ENCODE measurements at places on chromosomes 4 and X.

GRCh38 chrX:45850775-45851433 is 650.2 kb upstream of the DIPK2B start:
- DNase-seq = peak; percentile 16

DNA sequence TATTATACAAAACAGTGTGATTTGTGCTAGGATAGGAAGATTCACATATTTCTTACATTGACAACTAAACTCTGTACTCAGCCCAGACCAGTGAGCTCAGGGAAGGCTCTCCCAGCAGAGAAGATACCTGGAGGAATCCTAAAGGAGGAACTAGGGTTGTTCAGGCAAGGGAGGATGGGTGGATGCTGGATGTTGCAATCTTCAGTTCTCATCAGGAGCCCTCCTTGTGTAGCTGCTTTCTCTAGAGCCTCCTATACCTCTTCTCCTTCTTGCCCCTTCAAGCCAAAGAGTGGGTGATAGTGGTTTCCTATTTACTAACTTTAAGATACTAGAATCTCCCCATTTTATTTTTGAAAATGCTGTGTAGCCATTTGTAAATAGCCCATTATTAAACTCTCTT is 117.3 kb downstream of the NKX6-1 start:
- DNase-seq = no peak

- no peak for DNase-seq
Observed at GRCh38 chr4:113881256-113881655, 98.2 kb downstream of the ARSJ start.

DNA sequence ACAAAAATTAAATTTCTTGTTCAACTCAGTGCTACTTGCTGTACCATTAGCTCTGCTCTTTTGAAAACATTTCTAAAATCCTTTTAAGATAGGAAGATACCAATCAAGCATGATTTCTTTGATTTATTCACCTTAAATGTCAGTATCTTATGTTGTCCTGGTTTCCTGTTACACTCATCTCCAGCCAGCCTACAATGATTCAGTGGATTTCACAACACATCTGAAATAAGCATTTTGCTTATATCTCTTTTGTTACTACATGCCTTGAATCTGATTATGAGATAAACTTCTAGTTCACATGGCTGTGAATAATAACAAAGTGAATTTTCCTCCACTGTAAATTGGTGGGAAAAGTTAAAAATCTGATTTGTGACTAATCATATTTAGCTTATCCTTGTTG is 112.5 kb upstream of the BMP3 start:
- DNase-seq = no peak

- peak; percentile 31 for DNase-seq
Observed at GRCh38 chrX:129823115-129823514, 20.6 kb downstream of the ZDHHC9 start.

- DNase-seq = no peak
Observed at GRCh38 chr4:184897895-184898294, 72.1 kb upstream of the ACSL1 start.

GRCh38 chr4:151197247-151197646 is 79.7 kb upstream of the PRSS48 start:
- DNase-seq = no peak

- peak; percentile 35 for DNase-seq
Observed at GRCh38 chrX:30888526-30889146, 418 bp downstream of the TAB3 start.

GRCh38 chr4:155173371-155173770 is 35.1 kb upstream of the NPY2R start:
- no peak for DNase-seq

DNA sequence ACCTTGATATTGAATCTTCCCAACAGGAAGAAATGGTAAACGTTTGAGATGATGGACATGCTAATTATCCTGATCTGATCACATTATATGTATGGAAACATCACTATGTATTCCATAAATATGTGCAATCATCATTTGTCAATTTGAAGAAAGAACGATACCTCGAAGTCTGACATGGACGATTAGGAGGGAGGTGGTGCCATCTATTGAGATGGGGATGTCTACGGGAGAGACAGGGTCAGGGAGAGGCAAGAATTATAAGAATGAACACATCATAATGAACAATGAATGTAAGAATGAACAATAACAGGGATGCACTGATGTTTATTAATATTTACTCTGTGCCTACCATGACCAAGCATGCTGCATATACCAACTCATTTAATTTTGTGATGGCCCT is 93.7 kb upstream of the SOD3 start:
- no peak for DNase-seq

- no peak for DNase-seq
Observed at GRCh38 chr4:24722026-24722568, 73.3 kb upstream of the SOD3 start.

DNA sequence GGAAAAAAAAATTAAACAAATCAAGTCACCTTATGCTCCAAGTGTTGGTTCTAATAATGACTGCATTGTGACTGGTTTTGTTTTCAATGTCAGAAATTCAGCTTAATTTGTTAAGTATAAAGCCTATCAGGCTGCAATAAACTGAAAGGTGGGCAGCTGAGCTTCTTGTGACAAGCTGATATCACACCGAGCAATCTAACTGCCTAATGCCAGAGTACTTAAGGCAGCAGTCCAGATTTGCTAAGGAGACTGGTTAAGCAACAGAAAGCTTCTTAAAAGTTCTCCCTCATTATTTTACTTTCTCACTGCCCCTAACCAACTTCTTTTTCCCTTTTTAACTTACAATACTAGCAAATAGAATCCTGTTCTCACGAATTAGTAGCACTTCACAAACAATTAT is 201.0 kb downstream of the MAB21L2 start:
- no peak for DNase-seq

- no peak for DNase-seq
Observed at GRCh38 chr4:180141734-180142133, 2101.5 kb upstream of the TENM3 start.

- DNase-seq = no peak
Observed at GRCh38 chrX:131779741-131780140, 235.9 kb downstream of the OR13H1 start.

DNA sequence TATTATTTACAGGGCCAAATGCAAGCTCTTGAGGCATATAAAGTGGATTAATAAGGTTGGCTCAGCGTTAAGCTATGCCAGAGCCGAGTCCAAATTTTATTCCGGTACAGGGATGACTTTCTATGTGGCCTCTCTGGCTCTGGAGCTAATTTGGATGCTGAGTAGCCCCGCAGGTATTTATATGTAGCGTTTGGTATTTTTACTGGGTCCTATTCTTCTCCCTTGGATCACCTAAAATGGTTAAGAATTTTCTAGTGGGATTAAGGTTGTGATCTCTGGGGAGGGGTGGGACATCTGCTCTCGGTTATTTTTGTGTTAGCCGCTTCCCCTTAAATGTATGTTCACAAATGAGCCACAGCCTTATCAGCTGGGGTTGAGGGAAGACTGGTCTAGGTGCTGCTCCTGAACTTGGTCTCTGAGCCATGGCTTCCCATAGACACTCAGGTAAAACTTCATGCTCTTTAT is 49.4 kb downstream of the FHL1 start:
- DNase-seq = no peak

DNA sequence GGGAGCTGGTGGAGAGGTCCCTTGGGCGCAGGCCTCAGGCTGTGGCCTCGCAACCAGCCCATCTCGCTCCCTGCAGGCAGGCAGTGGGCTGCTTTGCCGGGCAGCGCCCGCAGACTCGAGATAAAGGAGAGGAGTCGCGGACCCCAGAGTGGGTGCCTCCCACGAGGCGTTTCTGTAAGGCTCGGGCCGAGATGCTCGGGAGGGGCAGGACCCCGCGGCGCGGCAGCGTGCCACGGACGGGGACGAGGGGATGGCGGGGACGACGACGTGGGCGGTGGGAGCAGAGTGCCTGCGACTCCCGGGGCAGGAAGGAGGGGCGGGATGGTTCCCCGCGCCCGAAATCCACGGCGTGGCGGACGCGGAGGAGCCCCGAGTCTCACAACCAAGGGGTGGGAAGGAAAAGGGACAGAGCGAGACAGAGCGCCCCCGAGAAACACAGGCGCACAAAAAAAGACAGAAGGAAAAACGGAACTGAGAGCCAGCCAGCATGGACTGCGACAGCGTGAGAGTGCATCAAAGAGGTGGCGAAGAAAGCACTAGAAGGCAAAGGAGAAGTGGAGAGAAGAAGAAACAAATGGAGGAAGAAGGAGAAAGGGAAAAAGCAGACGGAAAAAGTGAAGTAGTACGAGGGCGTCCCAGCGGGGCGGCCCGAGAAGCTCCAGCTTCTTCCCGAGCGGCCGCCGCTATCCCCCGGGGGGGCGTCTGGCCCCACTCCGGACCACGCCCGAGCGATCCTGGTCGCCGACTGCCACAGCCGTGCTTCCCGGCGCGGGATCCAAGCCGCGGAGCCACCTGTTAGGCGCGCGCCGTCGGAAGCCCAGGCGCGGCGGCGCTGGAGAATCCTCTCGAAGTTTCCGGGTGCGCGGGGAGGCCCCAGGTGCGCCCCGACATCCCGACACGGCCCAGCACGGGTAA is 1.5 kb downstream of the BEND4 start:
- DNase-seq = no peak

DNA sequence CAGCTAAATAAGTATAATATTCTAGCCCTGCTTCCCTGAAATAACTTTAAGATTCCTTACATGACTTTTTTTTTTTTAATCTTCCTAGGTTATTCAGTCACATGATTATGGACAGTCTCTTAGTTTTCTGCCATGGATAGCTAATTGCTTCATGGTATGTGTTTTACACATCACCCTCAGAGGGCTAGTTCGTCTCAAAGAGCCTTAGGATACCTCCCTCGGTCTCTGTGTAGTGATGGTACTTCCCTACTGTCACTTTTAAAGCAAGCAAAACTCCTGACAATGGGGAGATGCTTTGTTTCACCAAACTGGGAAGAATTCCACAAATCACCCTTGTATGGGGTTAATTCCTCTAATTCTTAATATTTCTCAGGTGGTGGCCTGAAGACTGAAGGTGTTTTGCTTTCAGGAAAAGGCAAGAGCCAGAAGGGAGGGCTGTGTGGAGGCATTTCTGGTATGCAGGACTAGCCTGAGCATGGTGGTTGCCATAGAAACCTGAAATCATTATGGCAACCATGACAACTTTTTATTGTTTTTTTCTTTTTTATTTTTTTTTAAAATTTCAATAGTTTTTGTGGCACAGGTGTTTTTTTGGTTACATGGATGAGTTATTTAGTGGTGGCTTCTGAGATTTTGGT is 70.4 kb downstream of the BEX3 start:
- DNase-seq = peak; percentile 25

DNA sequence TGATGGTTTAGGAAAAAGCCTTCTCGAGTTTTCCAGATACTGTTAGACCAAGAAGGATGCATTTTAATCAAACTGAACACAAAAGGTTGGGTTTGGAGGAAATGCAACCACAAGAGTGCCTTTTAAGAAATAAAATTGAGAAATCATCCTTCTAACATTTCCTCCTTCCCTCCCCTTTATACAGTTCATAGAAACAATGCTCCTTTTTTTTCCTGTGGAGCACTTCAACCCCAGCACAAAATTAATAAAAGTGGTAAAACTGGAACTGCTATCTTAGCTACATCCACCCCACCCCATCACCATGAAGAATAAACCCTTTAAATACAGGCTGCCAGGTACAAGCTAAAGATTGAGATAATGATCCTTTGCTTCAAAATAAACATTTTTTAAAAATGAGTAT is 211.1 kb downstream of the RELL1 start:
- DNase-seq = no peak

DNA sequence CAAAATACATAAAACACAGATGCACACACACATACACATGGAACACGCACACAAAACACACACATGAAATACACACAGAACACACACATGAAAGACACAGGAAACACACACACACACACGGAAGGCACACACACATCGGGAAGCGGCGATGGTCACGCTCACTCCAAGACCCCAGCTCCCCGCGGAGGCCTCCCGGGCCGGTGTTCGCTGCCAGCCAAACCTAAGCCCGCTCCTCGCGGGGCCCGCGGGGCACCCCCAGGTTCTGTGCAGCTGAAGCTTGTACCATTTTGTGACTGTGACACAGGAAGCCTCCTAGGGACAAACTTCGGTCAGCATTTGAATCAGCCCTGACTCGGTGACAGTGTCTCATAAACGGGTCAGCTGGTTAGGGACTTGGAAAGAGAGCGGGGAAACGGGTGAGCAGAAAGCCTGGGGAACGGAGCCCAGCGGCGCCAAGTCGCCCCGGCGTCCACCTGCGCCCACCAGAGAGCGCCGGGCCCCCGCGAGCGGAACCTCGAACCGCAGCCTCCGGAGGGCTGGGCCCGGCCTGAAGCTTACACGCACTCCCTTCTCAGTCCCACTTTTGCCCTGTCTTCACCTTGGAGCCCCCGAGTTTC is 32.1 kb downstream of the F11 start:
- no peak for DNase-seq

GRCh38 chr4:151921811-151922210 is 161.0 kb upstream of the GATB start:
- DNase-seq = peak; percentile 18

DNA sequence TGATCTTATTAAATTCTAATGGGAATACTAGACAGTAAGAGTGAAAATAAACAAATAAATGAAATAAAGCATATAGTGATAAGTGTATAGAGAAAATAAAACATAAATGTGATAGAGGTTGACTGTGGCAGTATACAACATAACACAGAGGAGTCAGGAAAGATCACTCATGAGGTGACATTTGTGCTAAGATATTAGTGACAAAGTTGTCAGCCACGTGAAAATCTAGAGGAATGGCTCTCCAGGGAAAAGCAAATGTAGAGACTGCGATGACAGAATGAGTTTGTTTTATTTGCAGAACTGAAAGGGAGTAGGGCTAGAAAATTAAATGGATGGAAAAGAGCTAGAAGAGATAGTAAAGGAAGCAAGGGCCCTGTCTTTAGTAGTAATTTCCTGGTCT is 72.8 kb upstream of the GABRA2 start:
- no peak for DNase-seq

- no peak for DNase-seq
Observed at GRCh38 chr4:20255823-20256222, 4.1 kb downstream of the SLIT2 start.

DNA sequence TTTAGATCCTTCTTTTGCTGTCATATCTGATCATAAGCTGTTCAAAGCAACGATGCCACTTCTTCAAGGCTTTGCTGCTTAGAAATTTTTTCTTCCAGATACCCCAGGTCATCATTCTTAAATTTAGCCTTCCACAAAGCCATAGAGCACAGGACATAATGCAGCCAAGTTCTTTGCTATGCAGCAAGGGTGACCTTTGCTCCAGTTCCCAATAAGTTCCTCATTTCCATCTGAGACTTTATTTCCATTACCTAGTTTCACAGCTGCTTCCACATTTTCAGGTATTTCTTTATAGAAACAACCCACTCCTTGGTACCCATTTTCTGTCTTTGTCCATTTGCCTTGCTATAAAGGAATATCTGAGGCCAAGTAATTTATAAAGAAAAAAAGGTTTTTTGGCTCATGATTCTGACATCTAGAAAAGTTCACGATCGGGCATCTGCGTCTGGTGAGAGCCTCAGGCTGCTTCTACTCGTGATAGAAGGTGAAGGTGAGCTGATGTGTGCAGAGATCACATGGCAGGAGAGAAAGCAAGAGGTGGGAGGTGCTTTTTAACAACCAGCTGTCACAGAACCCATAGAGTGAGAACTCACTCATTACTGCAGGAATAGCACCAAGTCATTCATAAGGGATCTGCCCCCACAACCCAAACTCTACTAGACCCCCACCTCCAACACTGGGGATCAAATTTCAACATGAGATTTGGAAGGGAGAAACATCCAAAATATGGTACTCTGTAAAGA is 11.8 kb upstream of the TASL start:
- no peak for DNase-seq
